ENCODE measurements at places on chromosomes 3 and 15.
A peak's percentile ranks its signal among the peaks of the same experiment; 100 is the strongest.

GRCh38 chr3:156368189-156368588 is 186.7 kb downstream of the SSR3 start:
- DNase-seq = no peak

- DNase-seq = no peak
Measured at GRCh38 chr3:141498598-141499223, 11.9 kb downstream of the RASA2 start.

DNA sequence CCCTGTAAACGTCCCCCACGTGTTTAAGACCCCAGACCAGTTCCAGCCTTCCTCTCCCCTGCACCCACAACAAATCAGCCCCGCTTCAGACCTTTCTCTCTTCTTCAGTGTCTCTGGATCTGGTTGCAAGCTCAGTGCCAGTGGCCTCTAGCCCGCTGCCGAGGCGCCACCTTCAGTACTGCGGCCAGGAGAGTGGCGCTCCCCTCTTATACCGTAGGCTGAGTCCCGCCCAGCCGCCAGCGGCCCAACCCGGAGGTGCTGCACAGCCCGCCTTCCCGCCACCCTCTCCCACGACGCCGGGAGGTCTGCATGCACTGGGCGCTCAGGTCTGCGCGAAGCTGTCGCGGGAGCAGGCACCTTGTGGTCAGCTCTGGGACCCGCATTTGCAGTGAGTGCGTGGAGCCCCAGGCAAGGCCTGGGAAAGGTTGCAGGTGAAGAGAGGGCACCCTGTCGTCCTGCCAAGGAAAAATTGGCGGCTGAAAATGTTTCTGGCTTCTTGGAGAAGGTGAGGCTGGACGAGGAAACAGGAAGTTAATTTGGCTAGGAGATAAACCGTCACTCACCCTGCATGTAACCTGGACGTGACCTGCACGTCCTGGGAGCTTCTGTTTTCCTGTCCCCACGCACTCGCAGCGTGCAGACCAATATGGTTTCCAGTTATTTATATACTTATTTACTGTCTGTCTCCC is at the start of gene C2CD4B:
C2CD4B (minus strand) TSS at position 182 of the 689 bp plus-strand sequence. CDS start 301 bp downstream, outside the sequence.
- peak; percentile 3 for DNase-seq

DNA sequence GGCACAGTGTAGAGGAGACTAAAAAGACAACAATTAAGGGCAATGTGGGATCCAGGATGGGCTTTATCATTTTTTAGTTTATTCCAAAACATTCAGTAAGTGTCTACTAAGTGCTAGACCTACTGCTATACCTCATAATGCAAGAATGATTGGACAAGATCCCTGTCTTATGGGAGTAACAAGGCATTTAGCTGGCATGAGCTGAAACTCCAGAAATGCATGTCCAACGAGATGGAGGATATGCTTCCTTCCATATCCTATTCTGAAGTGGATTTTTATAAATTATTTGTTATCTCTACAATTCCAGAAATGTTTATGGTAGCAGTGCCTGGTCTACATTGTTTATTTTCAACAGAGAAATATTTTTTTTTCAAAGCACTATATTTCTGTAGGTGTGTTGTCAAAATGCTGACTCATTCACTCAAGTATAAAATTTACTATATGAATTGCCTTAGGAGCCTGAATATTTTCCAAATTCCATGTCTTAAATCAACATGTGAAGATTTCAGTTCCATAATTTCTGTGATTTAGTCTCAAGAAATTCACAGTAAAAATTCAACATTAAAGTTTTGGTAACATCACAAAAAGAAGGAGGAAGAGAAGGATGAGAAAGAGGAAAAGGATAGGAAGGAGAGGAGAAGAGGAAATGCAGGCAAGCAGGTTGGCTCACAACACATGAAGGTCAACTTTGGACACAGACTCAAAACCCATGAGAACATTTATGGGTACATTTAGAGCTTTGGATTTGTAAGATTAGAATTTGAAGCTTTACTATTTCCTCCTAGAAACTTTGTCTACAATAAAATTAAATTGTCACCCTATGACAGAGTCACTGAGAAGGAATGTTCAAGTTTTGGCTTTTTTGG is 88.6 kb downstream of the P3H2 start:
- peak; percentile 37 for DNase-seq
